ENCODE measurements at places on chromosomes 16 and 17.

GRCh38 chr17:49610883-49611584 is 35.4 kb downstream of the NXPH3 start:
- DNase-seq = no peak

DNA sequence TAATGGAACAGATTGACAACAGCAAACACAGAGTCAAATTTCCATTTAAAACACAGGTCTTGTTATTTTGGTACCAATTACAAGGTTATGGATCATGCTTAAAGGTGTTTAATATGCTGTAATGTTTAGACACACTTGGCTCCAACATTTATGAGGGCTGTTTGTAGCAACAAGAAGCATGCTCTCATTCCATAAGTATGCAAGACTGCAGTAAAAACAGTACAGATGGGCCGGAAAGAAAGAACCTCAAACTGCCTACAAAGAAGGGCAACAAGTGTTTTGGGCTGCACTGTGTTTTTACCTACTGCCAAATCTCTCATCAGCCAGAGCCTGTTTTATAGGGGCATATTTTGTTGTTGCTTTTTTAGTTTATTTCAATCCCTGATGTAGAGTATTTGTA is 100.5 kb upstream of the HS3ST3A1 start:
- no peak for DNase-seq

GRCh38 chr16:8670014-8670560 is 4.3 kb upstream of the ABAT start:
- DNase-seq = no peak

DNA sequence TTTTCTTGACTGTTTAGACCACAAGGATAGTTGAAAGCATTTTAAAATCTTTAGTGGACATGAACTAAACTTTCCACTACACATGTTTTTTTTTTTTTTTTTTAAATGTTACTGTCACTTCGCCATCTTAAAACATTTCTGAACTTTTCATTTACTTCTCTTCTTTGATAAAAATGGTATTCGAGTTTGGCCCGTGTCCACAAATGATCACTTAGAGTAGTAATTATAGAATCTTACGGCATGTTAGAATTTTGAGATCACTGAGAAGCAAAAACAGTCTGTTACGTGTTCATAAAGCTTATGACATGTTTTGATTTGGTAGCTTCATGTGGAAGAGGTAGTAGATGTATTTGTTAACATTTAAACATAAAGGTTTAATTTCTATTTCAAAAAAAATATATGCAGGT is 1.1 kb downstream of the NSRP1 start:
- DNase-seq = no peak

GRCh38 chr17:33099906-33100305 is 108.3 kb downstream of the SPACA3 start:
- no peak for DNase-seq

DNA sequence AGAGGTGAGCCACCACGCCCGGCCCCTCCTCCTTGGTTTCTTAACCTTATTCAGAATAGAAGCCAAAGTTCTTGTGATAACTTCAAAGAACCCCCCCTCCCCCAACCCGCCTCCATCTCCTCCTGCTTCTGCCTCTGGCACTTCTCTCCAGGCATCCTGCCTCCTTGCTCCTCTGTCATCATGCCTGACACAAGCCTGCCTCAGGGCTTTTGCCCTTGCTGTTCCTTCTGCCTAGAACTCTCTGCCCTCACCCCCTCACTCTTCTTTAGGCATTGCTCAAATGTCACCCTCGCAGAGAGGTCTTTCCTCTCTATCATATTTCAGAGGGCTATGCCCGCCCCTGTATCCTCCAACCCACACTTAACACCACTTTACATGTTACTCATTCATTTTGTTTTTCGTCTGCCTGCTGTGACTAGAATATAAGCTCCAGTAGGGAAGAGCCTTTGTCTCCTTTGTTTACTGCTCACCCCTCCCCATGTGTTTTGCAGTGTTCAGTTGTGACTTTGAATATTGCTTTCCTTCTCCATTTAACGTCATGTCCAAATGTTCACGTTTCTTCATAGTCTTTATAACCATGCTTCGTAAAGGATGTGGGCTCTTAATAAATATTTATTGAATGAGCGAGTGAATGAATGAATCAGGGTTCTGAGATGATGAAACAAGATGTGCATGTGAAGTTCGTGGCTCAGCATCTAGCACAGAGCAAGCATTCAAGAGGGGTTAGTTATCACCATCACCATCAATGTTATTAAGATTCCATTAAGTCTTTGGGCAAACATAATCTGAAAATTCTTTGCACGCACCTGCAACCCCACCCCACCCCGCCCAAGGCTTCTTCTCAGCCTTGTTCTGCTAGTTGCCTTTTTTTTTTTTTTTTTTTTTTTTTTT is 186.2 kb upstream of the WSCD1 start:
- DNase-seq = no peak

GRCh38 chr17:68578236-68578635 is 22.9 kb downstream of the FAM20A start:
- no peak for DNase-seq

GRCh38 chr16:27795992-27796614 is 246.2 kb downstream of the KATNIP start:
- no peak for DNase-seq

- DNase-seq = peak; percentile 45
Observed at GRCh38 chr16:1378804-1379303, 27.1 kb downstream of the GNPTG start.

DNA sequence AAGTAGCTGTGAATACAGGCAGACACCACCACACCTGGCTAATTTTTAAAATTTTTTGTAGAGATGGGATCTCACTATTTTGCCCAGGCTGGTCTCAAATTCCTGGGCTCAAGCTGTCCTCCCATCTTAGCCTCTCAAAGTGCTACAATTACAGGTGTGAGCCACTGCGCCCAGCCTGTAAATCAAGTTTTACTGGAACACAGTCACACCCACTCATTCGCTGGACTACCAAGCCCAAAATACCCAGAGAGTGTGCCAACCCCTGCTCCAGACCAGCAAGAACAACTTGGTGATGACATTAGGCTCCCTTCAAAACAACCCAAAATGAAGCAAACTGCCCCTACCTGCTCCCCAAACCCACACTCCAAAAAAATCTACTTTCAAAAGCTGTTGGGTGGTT is 36.0 kb downstream of the TVP23A start:
- no peak for DNase-seq

DNA sequence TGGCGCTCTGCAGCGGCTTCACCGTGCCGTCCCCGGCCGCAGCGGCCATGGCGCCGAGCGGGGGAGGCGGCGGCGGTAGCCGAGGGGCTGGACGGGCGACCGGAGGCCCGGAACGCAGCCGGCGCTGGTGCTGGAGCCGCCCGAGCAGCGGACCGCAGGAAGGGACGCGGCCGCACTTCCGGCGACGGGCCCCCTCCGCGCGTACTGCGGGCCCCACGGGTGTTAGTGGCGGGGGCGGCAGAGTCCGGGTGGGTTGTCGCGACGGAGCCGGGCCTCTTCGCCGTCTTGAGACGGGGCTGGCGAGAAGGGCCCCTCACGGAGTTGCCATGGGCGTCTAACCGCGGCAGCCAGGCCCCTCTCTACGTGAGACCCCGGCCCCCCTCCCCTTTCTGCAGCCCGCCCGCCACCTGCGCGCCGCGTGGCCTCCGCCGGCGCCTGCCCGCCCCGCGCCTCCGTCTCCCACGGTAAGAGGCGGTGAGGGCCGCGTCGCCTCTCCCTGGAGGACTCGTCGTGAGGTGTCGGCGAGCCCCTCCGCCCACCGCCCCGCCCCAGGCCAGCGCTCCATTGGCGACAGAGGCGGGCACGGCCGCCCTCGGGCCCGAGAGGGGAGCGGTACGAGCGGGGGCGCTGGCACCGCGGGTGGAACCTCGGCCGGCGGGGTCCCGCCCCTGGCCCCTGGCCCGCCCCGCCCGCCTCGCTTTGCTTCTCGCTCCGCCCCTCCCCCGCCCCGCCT is at the start of the genes VPS9D1 and ZNF276:
Gene VPS9D1, minus strand, starts transcription at position 86 of the 733 bp plus-strand sequence. Its CDS starts 37 bp downstream, at position 49.
Gene ZNF276, plus strand, starts transcription at position 725 of the 733 bp plus-strand sequence. CDS start 104 bp downstream, outside the sequence.
- peak; percentile 85 for DNase-seq

DNA sequence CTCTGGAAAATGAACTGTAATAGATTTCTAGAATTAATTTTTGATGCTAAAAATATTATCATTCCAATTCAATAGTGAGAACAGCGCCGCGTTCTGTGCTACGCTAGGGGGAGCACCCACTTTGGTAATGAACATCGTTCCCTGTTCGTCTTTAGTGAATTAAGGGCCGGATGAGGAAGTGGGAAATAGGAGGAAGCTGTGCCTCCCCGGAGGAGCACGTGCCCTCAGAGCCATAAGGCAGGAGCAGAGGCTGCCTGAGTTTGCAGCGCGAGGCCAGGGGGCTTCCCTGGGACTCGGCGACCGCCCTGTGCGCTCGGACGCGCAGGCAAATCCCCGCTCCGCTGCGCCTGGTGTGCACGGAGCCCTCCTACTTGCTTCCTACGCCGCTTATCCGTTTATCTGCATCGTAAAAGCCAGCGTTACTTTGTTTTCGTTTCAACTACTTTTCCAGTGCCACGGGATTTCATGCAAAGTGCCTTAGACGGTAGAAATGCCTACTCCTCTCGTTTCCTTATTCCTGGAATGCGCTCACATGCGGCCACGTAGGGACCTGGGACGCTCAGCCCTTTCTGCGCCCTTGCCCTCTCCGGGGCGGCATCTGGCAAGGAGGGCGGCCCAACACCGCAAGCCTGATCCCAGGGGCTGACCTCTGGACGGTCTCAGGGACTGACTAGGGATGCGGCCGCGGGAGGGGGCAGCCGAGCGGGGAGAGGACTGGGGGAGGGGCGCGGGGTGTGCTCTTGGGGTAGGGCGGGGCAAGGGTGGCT is 76.4 kb downstream of the KCNJ12 start:
- no peak for DNase-seq

- no peak for DNase-seq
Observed at GRCh38 chr17:855569-855968, 73.4 kb downstream of the MRM3 start.

DNA sequence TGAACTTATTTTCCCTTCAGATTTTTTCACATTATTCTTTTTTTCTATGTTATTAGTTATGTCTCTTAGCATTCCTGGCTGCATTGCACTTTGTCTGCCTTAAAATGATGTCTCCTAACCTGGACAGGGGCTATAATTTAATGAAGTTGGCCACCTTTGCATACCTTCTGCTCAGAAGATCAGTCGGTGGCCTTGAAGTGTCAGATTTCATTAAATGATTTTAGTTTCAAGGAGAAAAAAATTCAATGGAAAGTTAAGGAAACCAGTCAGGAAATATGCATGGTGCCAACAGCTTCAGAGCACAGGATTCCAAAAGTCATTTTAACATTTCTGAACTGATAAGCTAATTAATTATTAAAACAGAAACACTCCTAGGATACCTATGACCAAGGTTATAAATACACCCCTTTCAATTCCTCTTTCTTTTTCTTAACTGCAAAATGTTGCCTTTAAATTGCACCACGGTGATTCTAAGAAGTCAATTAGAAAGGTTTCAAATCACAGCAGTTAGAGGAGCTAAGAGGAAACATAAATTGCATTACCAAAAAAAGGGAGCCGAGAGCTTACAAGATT is 533.4 kb downstream of the KCNJ2 start:
- no peak for DNase-seq

DNA sequence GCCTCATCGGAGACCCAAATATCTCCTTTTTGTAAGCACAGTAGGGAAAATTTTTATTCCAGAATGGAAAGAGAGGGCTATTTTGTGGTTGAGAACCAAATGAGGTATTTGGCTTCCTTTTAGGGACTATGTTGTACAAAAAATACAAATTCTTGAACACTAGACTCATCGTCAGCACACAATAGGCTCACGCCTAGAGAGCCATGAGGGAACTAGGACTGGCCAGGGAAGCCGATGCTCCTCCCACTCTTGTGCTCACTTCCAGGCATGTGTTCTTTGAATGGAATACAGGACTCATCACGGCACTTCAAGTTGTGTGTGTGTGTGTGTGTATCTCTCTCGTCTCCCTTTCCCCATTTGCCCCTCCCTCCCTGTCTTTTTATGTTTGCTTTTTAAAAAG is 17.8 kb upstream of the BLMH start:
- no peak for DNase-seq

DNA sequence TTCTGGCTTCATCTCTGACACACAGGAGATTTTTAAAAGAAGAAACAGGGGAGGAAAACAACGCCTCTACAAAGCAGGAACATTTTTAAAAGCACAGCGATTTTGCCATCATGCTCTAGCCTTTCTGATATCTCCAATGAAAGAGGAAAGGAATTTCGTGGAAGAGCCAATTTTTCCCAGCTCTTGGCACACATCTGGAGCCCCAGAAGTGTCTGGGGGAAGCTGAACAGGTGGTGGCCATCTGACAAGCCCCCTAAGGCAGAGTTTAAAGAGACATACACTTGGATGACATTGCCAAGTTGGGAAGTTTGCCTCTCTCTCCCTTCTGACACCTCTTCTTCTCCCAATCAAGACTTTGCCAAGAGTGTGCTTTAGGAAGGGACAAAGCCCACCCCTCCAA is 82.1 kb downstream of the CCT6B start:
- no peak for DNase-seq

GRCh38 chr17:263271-263670 is 81.8 kb upstream of the DOC2B start:
- no peak for DNase-seq

- DNase-seq = no peak
Observed at GRCh38 chr17:51298508-51299371, 38.4 kb downstream of the UTP18 start.

- no peak for DNase-seq
Observed at GRCh38 chr16:66687906-66688625, 8.5 kb downstream of the CMTM4 start.

- no peak for DNase-seq
Observed at GRCh38 chr17:80112471-80113032, 11.2 kb downstream of the GAA start.

DNA sequence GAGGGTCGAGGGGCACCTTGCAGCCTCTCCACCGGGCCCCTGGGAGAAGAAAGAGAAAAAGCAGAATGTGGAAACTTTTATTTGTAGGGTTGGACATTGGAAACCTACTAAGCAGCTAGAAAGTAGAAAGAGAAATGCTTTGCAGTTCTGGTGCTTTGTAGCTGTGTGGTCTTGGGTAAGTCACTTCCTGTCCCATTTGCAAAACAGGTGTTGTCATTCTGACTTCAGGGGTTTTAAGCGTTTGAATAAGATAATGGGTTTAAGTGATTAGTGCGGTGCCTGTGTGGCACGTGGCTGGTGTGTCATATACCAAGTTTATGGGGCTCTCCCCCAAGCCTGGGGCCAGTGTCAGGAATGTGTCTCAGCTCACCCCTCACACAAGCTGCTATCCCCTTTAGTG is 1.6 kb downstream of the CA4 start:
- DNase-seq = no peak

GRCh38 chr17:78252701-78253635 is 21.5 kb downstream of the TMEM235 start:
- no peak for DNase-seq

GRCh38 chr16:16093628-16094332 is 129.5 kb downstream of the ABCC6 start:
- no peak for DNase-seq

- no peak for DNase-seq
Observed at GRCh38 chr17:79630126-79630525, 19.3 kb upstream of the RBFOX3 start.

GRCh38 chr17:16933317-16934132 is 38.4 kb downstream of the TNFRSF13B start:
- DNase-seq = no peak

GRCh38 chr17:48261297-48261880 is 153.8 kb downstream of the SNX11 start:
- no peak for DNase-seq

- DNase-seq = no peak
Observed at GRCh38 chr16:28110074-28110473, 46.6 kb upstream of the GSG1L start.

GRCh38 chr17:44132275-44132821 is 8.9 kb upstream of the HDAC5 start:
- no peak for DNase-seq

GRCh38 chr16:1435921-1436697 is 5.2 kb downstream of the PERCC1 start:
- DNase-seq = no peak

Measured in activated gamma-delta T cell treated with Interleukin-2 at 50 U/mL for 16 hours (primary cell).